ENCODE measurements at places on chromosomes 4 and X.

DNA sequence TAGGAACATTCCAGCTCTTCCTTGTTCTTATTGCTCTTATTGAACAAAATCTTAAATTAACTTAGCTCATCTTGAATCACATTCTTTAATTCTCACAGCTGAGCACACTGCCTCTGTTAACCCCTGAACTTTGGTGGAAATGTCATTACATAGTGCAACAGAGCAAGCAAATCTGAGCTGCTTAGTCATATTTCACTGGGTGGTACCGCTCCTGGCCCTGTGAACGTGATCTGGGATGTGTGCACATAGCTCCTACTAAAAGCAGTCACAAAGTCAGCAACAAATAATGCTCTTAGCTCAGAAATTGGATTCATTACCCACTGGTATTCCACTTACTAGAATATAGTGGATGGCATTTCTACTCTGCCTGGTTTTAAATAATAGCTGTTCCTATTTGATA lies 27.9 kb downstream of the ARHGEF6 start:
- no peak for DNase-seq

DNA sequence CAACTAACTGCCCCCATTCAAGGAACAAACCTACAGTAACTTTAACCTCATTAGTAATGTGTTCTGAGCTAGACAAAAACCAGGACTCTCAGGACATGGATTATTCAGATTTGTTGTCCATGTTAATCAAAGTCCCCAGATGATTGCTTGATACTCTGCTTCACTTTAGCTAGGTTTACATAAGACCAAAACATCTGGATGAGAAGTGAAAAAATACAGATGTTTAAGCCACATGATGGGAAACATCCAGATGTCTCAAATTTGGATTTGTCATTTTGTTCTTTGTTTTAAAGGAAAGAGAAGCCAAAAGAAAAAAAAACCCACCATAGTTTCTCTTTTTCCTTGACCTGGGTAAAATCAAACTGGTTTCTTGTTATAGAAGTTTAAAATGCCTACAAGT lies 48.5 kb upstream of the NRK start:
- DNase-seq = no peak

GRCh38 chr4:55321707-55322264 lies 24.3 kb upstream of the SRD5A3 start:
- DNase-seq = no peak

GRCh38 chr4:155974476-155974749 lies 20.7 kb upstream of the CTSO start:
- DNase-seq = no peak

- DNase-seq = no peak
Measured at GRCh38 chrX:84144281-84144680, 43.7 kb downstream of the RPS6KA6 start.

DNA sequence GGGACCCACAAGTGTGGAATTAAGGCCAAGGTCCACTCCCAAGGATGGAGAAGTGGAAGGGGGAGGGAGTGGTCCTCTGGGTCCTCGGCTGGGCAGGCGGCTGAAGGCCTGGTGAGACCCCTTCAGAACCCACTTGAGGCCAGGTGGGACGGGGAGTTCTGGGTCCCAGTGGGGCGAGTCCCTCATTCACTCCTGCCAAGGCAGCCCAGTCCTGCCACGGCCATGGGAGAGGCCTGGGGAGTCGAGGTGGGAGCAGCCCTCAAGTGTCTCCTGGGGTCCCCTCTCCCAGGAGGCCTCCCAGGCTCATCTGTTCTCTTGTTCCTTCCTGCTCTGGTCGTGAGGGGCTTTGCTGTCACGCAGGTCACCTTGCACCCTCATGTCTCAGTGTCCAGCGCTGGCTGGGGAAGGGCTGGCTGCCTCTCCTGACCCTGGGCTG lies 6.1 kb upstream of the SH3BP2 start:
- no peak for DNase-seq
